NCI-H1930 (cell line): ENCODE measurements at places on chromosomes 11 and 22.

- DNase-seq = no peak
Observed at GRCh38 chr11:86269645-86270044, 25.1 kb downstream of the EED start.

DNA sequence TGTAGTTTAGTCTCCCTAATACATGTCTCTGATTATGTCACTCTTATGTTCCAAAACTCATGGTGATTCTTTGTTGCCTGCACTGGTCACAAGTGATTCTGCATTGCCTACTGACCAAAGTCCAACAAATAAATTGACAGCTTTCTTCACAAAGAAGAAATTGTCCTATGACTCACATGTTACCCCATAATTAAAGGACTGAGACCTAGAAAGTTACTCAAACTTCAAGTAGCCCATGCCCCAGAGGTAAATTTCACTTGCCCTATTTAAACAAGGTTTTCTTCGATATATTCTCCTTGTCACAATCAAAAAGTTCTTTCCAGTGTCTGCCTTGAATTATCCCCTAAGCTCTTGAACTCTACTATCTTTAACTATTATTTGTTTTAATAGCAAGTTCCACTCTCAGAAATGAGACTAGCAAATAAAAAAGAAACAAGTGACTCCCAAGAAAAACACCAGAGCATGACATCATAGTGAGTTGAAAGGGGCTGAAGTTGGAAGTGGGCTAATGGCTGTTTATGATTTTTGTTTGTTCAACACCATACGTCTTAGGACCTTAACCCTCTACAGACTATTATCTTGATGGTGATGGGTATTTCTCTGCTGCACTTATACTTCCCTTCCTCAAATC is 94.5 kb upstream of the BLID start:
- DNase-seq = no peak

GRCh38 chr11:72350752-72351151 is 83.6 kb downstream of the CLPB start:
- DNase-seq = no peak

DNA sequence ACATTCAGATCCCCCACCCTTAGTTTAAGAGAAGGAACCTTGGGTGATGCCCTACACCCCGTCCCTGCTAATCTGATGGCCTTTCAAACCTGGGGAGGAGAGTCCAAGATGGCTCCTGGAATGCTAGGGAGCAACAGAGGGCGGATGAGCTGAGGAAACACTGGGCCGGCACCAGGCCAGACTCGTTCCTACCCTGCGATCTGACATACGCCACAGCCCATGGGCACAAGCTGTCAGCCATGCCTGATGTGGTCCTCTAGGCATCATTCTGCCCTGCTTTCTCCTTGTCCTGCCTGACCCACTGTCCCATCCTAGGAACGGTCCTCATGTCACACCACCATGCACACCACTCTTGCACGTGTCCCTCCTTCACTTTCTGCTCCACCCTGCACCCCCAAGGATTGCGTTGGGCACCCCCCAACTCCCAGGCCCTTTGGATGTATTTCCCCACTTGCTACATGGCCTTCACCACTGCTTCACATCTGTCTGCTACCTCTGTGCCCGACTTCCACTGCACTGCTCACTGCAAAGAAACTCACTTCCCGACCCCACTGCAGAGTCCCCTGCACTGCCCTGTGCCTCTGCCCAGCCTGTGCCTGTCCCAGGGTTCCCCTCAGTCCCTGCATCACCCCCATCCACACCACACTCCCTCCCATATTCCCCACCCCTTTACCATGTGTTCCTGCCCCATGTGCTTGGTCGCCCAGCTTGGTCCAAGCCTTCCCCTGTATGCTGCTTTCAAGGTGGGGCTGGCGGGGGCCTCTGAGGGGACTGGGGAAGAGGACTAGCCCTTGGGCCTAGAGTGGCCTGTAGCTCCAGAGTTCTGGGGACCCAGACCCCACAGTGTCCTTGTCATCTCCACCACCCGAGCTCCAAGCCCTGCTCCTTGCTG is 29.2 kb downstream of the USP35 start:
- no peak for DNase-seq

DNA sequence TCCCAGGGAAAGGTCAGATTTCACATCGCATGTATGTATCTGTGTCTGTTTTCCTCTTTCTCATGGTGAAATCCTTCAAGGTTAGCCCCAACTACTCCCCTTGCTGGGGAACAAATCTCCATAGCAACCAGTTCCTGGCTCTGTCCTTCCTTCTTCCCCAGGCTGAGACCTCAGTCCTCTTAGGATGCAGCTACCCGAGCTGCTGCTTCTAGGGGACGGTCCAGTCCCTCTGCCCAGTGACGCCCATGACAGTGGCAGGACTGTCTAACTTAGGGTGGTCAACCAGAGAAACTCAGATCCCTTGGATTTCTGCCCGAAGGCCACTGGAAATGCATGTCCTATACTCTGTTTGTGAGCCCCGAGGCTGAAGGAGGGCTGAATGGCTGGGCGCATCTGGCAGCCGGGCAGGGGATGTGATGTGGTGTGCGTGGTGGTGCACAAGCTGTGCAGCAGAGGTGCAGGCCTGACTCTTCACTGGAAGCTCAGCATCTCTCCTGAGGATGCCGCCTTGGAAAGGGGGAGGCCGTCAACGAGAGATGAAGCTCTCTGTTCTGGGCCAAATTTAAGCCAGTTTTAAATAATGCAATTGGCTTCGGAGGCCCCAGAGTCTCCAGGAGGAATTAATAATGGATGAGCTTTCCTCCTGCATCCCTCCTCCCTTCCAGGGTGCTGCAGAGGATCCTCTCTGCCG is 118.7 kb upstream of the B3GAT1 start:
- DNase-seq = no peak

- no peak for DNase-seq
Observed at GRCh38 chr11:30328681-30329080, 5.8 kb downstream of the ARL14EP start.

DNA sequence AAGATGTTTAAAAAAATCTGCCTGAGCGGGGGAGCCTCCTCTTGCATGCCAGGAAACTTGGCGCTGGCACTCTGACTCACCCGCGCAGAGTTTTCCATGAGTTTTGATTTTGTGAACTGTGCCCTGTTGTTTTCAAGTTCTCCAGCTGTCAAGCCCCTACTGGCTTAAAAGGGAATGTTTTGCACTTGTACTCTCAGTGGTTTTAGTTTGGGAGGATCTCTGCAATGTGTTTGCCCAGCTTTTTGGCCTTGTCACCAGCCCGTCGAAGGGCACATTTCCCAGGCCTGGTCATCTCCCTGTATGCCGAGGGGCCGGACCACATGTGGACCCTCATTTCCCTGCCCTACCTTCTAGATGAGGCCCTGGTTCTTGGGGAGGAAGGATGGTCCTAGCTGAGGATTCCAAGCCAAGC is 12.2 kb downstream of the MRGPRF start:
- no peak for DNase-seq

DNA sequence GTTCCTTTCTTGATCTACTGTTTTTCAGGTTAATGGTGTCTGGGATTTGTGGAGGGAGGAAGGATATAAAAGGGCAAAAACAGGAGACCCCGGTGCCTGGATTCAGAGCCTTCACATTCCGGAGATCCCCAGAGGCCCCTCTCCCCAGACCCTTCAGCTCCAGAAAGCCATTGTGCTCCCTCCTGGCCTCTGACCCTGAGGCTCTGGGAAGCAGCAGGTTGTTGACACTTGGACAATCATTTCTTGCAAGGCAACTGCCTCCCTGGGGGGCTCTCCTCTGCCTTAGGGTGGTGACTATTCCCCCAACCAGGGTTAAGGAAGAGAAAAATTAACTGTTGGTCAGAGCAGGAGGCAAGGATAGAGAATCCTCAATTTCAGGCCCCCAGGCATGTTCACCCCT is 86.9 kb upstream of the NNMT start:
- no peak for DNase-seq

GRCh38 chr11:114211444-114212121 is 84.6 kb upstream of the NNMT start:
- no peak for DNase-seq

DNA sequence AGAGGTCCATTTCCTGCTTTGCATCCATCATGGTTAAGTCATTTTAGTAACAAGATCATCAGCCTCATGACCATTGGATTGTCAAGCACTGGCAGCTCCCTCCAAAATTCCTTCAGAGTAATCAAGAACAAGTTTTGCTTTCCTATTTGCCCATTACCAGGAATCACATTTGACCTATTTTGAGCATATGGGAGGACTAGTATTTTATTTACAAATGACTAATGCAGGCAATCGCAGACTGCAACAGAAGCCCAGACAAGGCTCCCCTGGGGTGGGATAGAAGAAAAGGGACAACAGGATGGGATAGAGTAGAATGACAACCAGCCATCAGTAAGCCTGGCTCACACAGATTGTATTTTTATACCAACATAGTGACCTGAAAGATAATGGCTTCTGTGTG is 9.1 kb downstream of the MMP10 start:
- DNase-seq = no peak

DNA sequence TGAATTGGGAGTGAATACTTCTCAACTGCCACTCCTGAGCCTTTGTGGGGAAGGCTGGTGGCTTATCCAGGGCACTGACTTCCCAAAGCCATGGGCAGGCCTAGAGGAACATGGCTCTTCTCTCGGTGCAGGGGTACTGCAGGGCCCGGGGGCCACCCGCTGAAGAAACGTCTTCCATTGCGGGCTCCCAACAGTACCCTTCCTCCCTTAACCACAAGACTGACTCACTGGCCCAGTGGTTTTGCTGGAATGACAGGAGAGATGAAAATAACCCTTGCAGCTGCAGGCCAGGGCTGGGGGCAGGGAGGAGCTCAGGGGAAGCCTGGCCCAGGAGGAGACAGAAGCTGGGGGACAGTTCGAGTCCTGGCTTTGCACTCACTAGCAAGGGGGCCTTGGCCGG is 13.5 kb downstream of the TXN2 start:
- no peak for DNase-seq

- DNase-seq = no peak
Observed at GRCh38 chr22:39932918-39933649, 27.1 kb upstream of the TMA7B start.

DNA sequence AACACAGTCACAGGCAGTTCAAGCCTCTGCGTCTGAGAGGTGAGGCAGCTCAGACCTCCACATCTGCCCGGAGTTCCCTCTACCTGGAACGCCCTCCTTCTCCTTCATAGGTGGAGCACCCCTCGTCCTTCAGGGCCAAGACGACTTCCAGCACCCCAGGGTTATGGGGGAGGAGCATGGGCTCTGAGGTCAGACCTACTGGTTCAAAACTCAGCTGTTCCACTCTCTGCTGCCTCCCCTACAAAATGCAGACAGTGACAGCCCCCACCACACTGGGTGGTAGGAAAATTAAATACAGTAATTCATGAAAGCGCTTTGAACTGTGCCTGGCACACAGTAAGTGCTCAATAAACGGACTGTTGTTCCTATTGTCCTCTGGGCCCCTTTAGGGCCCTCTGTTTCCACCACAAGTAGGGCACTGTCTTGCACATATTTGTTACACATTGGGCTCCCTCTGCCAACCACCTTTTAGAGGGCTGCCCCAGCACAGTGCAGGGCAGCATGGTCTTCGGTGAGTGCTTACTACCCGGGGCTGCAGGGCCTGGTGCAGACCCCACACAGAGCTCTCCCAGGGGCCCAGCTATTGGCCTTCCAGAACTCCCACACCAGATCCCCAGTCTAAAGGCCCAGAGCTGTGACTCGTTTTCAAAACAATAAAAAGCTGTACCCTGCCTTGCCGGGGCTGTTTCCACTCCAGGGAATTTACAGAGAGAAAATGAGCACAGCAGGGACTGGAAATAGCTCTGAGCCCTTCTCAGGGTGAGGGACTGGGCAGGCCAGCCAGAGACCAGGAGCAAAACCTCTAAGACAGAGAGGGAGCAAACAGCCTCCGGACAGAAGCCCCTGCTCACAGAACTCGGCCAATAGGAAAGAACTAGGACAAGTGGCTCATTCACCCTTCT is 2.5 kb downstream of the TMEM184B start:
- DNase-seq = no peak

- no peak for DNase-seq
Observed at GRCh38 chr11:10838083-10838482, 19.8 kb downstream of the ZBED5 start.

- no peak for DNase-seq
Observed at GRCh38 chr11:120482149-120482548, 29.4 kb upstream of the GRIK4 start.

DNA sequence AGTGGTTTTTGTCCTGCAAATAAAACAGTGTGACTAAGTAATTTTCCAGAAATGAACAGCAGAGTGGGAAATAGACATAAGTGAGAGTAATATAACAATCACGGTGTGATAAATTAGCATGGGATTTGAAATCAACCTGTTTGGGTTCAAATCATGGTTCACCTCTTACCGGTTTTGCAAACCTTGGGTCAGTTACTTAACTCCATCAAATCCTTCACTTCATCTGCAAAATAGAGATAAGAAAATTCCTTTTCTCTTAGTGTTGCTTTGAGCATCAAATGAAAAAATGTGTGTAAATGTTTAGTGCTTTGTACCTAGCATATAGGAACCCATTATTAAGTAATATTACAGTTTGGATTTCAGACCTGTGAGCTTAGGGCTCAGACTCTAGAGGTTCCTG is 152.2 kb downstream of the TEAD1 start:
- DNase-seq = no peak

DNA sequence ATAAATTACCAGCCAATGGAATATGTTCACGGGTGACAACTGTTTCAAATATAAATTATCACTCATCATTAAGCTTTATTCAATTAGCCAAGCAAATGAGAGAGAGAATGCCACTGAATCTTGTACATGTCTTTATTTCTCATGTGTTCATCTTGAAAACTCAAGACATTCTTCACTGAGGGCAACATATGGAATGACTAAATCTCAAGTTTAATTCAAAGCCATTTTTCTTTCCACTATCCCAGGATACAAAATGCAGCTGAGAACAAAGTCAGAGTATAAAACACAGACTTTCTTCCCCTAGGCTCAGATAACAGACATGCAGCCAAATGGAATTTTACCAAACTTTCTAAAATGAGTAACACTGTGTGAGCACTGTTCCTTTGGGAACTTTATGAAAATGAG is 12.1 kb upstream of the BBOX1 start:
- DNase-seq = no peak

DNA sequence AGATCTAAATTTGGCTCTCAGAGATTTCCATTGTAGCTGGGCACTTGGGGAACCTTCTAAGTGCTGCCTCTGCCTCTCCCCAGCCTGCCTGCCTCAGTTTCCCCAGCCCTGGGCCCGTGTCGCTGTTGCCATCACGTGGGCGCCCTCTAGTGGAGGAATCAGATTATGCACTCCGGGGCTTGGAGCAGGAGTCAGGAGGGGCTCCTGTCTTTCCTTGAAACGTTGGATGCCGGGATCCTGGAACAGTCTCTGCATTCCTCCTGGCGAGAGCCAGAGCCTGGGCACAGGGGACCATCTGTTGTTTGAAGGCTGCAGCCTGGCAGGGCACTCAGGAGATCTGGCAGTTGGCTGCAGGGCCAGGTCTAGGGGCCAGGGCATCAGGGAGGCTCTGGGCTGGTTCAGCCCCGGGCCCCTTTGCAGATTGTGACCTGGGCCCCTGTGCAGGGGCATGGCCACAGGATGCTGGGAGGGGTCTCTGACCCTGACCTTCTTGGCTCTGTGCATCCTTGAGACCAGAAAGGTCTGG is 71.6 kb downstream of the LRP5 start:
- DNase-seq = no peak

DNA sequence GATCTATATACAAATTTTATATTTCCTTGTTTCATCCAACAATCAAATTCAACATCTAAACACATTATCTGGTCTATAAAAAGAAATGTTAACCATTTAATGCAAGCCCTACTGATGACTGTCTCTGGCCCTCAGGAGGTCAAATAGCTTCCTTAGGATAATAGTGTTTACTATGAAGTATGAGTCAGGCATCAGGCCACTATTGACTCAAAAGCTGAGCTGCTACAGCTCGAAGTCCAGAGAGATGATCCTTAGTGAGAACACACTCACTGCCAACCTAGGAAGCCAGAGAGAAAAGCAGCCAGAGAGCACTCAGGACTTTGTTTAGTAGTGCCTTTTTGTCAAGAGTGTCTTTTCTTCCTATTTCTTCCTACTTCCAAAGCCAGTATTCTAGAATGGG is 171.8 kb downstream of the SOX6 start:
- DNase-seq = no peak
